ENCODE measurements at places on chromosomes 1 and 21.

DNA sequence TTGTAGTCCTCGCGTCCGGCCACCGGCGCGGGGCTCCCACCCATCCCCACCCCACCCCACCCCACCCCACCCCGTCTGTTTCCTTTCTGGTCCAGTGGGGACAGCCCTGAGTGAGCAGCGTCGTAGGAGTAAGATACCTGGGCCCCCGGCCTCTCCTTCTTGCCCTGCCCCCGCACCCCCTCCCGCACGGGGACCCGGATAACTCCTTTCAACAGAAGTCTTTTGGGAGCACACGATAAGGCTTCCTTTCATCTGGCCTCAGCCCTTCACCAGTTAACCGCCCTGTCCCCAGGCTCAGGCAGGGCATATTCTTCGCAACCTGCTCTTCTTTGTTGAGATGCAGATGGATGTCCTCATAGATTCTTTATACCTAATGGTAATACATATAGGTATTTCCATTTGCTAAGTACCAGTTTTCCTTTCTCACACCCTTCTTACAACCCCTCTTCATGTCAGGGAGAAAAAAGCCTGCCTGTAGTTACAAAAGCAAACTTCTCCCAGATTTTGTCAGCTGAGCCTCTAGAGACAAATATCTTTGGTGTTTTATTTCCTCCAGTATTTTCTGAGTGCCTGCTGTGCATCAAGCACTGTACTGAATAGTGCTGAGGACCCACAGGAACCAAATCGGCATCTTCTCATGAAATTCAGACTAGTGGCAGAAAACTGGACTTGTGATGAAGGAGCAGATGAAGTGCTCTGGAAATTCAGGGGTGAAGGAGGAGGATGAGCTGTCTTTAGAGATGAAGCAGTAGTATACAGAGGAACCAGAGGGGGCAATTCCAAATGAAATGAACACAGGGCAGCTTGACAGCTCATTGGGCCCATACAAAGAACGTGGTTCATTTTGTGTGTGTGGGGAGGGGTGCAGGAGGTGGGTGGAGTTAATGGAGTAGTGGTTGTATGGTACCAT is 33.6 kb downstream of the SLC2A1 start:
- no peaks in the 10 kb centered on the region for H3K27me3 ChIP-seq
- H3K4me1 ChIP-seq: peaks cover 26% of the 10 kb centered on the region
- H3K27ac ChIP-seq: peak overlapping the region; percentile 84
- no peak for DNase-seq

GRCh38 chr1:158941317-158941716 is 10.0 kb downstream of the PYHIN1 start:
- H3K27ac ChIP-seq: no peak overlapping the region
- no peaks in the 10 kb centered on the region for H3K36me3 ChIP-seq
- no peak overlapping the region for H3K4me3 ChIP-seq

DNA sequence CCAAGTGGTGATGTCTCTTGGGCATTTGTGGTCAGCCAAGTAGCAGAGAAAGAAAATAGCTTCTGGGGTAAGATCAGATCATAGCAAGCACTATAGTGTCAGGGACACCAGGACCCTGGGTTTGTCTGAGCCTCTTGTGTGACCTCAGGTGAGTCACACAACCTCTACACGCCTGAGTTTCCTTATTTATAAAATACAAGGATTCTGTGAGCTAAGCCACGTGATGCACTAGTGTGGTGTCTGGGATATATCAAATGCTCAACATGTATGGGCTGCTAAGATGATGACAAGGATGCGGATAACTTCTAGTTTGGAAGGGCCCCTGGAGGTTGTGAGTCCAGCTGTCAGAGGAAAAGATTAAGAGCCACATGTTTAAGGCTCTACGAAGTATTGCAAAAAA is 24.5 kb upstream of the ZNF436 start:
- no peaks in the 10 kb centered on the region for H3K36me3 ChIP-seq
- H3K27me3 ChIP-seq: peaks cover 16% of the 10 kb centered on the region
- H3K4me3 ChIP-seq: no peak overlapping the region
- peaks cover 14% of the 10 kb centered on the region for H3K4me1 ChIP-seq
- DNase-seq: no peak

DNA sequence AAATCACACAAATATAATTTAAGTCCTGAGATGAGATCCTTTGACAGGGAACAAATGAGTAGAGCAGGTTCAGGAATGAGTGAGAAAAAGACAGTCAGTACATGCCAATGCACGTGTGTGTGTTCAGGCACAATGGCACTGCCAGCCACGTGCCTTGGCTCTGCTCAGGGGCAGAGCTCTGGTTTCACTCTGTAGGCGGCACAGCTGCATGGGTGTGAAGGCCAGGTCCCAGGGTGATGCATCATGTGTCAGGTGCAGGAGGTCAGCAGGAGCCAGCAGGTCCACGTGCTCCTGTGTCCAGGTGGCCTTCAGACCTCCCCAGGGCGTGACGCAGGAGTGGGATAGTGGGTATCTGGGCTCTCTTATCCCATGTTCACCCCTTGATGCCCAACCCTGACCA is 386.1 kb downstream of the KCNH1 start:
- H3K36me3 ChIP-seq: no peaks in the 10 kb centered on the region
- peaks cover 27% of the 10 kb centered on the region for H3K27me3 ChIP-seq
- H3K4me3 ChIP-seq: no peak overlapping the region

GRCh38 chr1:154726443-154726842 is 118.5 kb upstream of the ADAR start:
- no peak overlapping the region for H3K4me3 ChIP-seq
- peaks cover 6% of the 10 kb centered on the region for H3K27me3 ChIP-seq
- DNase-seq: no peak
- peaks cover 64% of the 10 kb centered on the region for H3K4me1 ChIP-seq
- H3K27ac ChIP-seq: no peak overlapping the region

DNA sequence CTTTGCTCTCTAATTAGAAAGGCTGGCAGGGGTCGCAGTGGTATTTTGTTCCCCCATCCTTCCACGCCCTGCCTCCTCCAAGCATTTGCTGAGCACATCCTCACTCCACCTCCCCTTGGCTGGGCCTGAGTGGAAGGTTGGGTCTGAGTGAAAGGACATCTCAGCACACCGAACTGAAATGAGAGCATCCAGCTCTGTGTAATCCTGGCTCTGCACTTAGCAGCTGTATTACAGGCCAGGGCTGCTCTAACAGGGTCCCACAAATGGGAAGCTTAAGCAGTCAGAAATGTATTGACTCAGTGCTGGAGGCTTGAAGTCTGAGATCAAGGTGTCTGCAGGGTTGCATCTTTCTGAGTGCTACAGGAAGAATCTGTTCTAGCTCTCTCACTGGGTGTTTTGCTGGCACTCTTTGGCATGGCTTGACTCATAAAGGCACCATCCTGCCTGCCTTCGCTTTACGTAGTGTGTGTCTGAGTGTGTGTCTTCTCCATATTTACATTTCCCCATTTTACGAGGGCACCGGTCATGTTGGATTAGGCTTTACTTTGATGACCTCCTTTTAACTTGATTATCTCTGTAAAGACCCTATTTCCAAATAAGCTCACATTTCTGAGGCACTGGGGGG is 48.5 kb upstream of the IGSF21 start:
- peaks cover 52% of the 10 kb centered on the region for H3K27me3 ChIP-seq
- H3K27ac ChIP-seq: no peak overlapping the region
- no peak overlapping the region for H3K4me3 ChIP-seq
- no peaks in the 10 kb centered on the region for H3K4me1 ChIP-seq
- H3K36me3 ChIP-seq: no peaks in the 10 kb centered on the region

GRCh38 chr1:224998185-224998584 is 68.7 kb downstream of the DNAH14 start:
- no peak overlapping the region for H3K27ac ChIP-seq
- H3K27me3 ChIP-seq: peaks cover 10% of the 10 kb centered on the region
- H3K36me3 ChIP-seq: peaks cover 85% of the 10 kb centered on the region
- H3K4me1 ChIP-seq: no peaks in the 10 kb centered on the region

GRCh38 chr1:64527165-64527564 is 57.2 kb downstream of the CACHD1 start:
- no peak for DNase-seq
- peak overlapping the region; percentile 88 for H3K27ac ChIP-seq
- peaks cover 76% of the 10 kb centered on the region for H3K4me1 ChIP-seq
- H3K4me3 ChIP-seq: peak overlapping the region; percentile 1
- H3K36me3 ChIP-seq: peaks cover 18% of the 10 kb centered on the region

- H3K27ac ChIP-seq: no peak overlapping the region
- DNase-seq: no peak
- no peak overlapping the region for H3K4me3 ChIP-seq
- no peaks in the 10 kb centered on the region for H3K27me3 ChIP-seq
- peaks cover 3% of the 10 kb centered on the region for H3K4me1 ChIP-seq
Observed at GRCh38 chr1:184424945-184425344, 38.1 kb downstream of the C1orf21 start.

GRCh38 chr21:38683222-38683621 is 122.5 kb upstream of the ETS2 start:
- no peak for DNase-seq
- peaks cover 9% of the 10 kb centered on the region for H3K27me3 ChIP-seq
- H3K4me3 ChIP-seq: no peak overlapping the region
- H3K4me1 ChIP-seq: peaks cover 10% of the 10 kb centered on the region
- H3K27ac ChIP-seq: no peak overlapping the region

DNA sequence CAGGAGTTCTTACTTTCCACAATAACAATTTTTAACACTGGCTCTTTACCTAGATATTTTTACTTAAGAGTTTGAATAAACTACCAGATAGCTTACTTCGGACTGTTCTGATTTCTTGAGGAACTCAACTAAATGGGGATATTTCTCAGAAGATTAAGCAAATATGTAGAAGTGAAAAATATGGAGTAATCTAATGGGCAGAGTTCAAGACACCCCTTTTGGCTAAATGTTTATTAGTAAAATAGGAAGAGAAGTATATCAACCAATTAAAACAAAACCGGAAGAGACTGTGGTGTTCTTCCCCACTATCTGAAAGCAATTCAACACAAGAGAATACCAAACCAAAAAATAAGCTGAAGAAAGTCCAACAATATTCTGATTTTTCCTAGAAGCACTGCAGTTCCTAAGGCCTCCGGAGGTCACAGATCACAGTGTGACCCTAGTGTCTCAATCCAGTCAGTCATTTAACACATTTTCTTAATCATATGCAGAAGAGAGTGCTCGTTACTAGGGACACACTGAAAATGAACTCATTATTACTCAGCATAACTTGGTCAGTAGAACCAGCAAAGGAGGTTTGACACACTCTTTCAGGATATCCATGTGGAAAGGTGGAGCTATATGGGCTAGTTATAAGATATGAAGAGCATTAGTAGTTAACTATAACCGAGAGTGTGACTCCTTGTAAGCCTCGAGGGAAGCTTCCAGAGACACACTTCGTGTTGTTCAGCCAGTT is 5.2 kb downstream of the SIPA1L2 start:
- peaks cover 12% of the 10 kb centered on the region for H3K27me3 ChIP-seq
- no peaks in the 10 kb centered on the region for H3K36me3 ChIP-seq
- no peak overlapping the region for H3K27ac ChIP-seq
- DNase-seq: no peak
- H3K4me3 ChIP-seq: no peak overlapping the region
- H3K4me1 ChIP-seq: peaks cover 63% of the 10 kb centered on the region

- no peak overlapping the region for H3K27ac ChIP-seq
- H3K4me3 ChIP-seq: no peak overlapping the region
- no peaks in the 10 kb centered on the region for H3K4me1 ChIP-seq
Observed at GRCh38 chr1:171754353-171754705, 12.5 kb upstream of the VAMP4 start.

DNA sequence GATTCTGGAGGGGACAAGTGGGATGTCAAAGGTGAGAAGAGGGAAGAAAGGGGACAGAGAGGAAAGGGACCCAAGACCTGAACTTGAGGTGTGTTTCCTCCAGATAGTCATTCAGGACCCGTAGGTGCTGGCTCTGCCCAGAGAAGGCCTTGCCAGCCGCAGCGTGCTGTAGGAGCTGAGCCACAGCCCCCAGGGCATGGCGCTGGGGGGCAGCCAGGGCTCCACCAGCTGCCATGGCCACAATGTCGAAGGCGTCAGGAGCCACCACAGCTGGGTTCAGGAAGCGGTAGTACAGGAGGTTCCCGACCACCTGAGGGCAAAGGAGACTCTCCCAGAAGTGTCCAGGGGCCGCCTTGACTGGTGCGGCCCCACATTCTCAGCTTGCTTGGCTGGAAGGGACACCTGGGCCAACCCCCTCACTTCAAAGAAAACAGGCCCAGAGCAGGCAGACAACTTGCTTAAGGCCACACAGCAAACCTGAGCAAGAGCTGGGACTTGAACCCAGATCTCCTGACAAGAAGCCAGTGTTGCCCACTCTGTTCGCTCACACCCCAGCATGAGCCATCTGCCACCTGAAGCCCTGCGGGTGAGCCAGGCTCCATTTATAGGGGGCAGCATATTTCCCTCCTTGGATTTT is 34.0 kb upstream of the MEF2D start:
- no peak overlapping the region for H3K27ac ChIP-seq
- no peaks in the 10 kb centered on the region for H3K4me1 ChIP-seq
- H3K27me3 ChIP-seq: peaks cover 4% of the 10 kb centered on the region
- DNase-seq: no peak
- H3K4me3 ChIP-seq: no peak overlapping the region

- no peaks in the 10 kb centered on the region for H3K36me3 ChIP-seq
- no peak overlapping the region for H3K27ac ChIP-seq
- no peaks in the 10 kb centered on the region for H3K4me1 ChIP-seq
- DNase-seq: no peak
- H3K4me3 ChIP-seq: no peak overlapping the region
- peaks cover 47% of the 10 kb centered on the region for H3K27me3 ChIP-seq
Observed at GRCh38 chr1:20302108-20302471, 11.4 kb downstream of the VWA5B1 start.

DNA sequence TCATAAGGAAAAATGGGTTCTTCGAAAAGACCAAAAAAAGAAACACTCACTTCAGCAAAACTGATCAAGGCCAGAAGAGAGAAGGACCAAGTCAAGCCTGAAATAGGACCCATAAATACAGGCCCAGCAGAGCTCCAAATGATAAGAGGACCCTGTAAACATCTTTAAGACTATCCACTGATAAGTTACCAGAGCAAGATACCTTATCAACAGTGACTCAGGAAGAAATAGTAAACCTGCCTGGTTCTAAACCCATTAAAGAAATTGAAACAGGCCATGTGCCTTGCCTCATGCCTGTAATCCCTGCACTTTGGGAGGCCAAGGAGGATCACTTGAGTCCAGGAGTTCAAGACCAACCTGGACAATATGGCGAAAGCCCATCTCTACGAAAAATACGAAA is 81.8 kb upstream of the ERRFI1 start:
- H3K4me1 ChIP-seq: peaks cover 3% of the 10 kb centered on the region
- peaks cover 6% of the 10 kb centered on the region for H3K36me3 ChIP-seq
- H3K27me3 ChIP-seq: peaks cover 7% of the 10 kb centered on the region
- DNase-seq: no peak
- no peak overlapping the region for H3K4me3 ChIP-seq

DNA sequence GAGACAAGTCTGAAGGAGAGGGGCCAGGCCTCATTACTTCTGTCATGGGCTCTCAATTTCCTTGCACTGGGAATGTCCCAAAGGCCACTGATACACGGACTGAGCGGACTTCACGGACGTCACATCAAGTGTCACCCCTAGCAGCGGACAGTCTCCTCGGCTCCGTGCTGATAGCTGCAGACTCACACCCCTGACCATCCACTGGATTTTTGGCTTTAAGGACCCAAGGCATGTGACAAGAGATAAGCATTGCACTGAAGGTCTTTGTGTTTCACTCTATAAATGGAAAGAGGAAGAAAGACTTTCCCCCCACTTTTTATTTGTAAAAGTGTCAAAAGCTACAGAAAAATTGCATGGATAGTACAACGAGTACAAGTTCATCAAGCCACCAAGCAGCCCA is 200.4 kb upstream of the FGGY start:
- peaks cover 9% of the 10 kb centered on the region for H3K27me3 ChIP-seq
- H3K4me1 ChIP-seq: peaks cover 21% of the 10 kb centered on the region
- H3K4me3 ChIP-seq: no peak overlapping the region
- no peak overlapping the region for H3K27ac ChIP-seq
- no peaks in the 10 kb centered on the region for H3K36me3 ChIP-seq

GRCh38 chr1:231856894-231857293 is 230.3 kb downstream of the DISC1 start:
- peaks cover 2% of the 10 kb centered on the region for H3K27me3 ChIP-seq
- peaks cover 17% of the 10 kb centered on the region for H3K4me1 ChIP-seq
- no peak overlapping the region for H3K4me3 ChIP-seq
- no peaks in the 10 kb centered on the region for H3K36me3 ChIP-seq
- no peak overlapping the region for H3K27ac ChIP-seq

Measured in nephron progenitor cell (in vitro differentiated cells).